Cortex of kidney (tissue), 1 donor: ENCODE measurements at places on chromosomes 6 and 20.

DNA sequence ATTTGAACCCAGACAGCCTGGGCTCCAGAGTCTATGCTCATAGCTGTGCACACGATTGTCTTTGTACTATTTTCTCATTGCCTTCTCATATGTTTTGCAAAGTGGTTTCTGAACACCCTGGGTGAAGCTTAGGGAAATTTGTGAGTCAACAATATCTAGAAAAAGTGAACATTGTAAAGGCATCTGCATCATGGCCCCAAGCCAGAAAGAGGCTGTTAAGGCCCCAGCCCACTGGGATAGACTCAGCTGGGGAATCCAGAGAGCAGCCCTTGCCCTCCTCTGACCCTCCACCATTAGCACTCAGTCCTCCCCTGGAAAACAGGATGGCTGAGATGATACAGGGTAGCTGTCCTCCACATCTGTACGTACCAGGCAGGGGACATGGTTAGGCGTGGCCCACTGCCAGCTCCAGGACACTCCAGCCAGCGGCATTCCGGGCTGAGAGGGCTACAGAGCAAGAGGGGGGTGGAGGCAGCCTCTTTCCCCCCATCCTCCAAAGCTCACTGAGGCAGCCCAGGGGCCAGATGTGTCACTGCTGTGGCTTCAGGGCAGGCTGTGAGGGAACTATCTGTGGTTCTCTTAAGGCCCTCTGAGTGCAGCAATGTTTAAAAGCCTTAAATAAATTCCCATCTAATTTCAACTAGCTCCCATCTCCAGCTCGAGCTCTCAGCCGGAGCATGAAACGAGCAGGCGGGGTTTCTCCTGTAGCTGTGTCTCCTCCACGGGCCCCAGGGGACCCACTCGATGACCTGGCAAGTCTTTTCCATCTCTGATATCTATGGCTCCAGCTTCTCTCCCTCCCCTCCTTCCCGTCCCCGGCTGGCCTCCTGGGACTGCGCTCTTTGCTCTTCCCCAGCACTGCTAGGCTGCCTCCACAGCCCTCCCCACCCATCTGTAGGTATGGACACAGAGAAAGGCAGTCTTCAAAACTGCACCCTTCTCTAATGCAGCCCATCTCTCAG lies 209.4 kb upstream of the LRFN2 start:
- DNase-seq = no peak

DNA sequence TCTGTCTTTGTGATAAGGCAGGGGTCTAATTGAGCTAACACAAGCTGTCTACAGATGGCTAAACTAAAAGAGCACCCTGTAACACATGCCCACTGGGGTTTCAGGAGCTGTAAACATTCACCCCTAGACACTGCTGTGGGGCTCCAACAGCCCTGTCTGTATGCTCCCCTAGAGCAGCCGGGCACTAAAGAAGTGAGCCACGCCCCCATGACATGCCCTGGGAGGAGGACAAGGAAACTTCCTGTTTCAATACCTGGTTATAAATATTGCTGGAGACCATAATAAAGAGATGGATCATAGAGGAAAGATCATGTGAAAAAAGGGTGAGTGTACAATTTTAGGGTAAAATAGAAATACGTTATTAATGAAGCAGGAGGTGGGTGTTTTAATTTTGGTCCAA lies 667.7 kb upstream of the AGPAT4 start:
- DNase-seq = no peak

GRCh38 chr20:44348168-44348659 lies 7.3 kb upstream of the HNF4A start:
- DNase-seq = no peak

GRCh38 chr6:141594874-141595273 lies 537.9 kb upstream of the GJE1 start:
- no peak for DNase-seq

- no peak for DNase-seq
These were observed 41.7 kb upstream of the AIG1 start for GRCh38 chr6:143018955-143019354.

GRCh38 chr20:7980332-7981046 lies 39.1 kb downstream of the TMX4 start:
- no peak for DNase-seq

DNA sequence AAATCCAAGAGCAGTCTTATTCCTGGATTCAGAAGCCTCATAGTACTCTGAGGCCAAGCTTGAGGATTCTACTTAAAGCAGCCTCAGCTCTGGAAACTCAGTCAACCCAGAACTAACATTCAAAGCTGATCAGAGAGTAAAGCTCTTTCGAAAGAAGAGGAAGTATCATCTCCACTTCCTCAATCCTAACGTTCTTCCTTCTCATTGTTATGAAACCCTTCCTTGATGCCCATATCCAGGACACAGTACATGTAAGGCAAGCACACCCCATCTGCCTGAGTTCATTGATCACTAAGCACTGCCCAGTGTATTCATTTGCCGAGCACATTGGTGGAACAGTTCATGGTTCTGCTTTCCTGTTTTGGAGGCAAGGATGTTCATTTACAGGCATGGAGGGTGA lies at the start of gene IPCEF1:
Gene IPCEF1 (minus strand): TSS at position 114 of the 400 bp plus-strand sequence. CDS start 90,856 bp downstream, outside the sequence.
- no peak for DNase-seq

GRCh38 chr20:37741570-37741969 lies 47.7 kb downstream of the CTNNBL1 start:
- no peak for DNase-seq

GRCh38 chr6:31216208-31216898 lies 45.9 kb upstream of the POU5F1 start:
- no peak for DNase-seq

DNA sequence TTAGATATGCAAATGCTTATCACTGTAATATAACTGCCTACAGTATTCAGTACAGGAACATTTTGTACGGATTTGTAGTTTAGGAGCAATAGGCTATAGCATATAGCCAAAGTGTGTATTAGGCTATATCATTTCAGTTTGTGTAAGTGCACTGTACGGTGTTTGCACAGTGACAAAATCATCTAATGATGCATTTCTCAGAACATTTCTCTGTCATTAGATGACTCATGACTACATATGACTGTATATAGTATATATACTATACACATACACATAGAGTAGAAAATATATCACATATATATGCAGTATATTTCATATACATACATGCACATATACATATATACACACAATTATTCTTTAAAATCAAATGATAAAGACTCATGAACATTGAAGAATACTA lies 158.4 kb downstream of the PTCHD4 start:
- no peak for DNase-seq

DNA sequence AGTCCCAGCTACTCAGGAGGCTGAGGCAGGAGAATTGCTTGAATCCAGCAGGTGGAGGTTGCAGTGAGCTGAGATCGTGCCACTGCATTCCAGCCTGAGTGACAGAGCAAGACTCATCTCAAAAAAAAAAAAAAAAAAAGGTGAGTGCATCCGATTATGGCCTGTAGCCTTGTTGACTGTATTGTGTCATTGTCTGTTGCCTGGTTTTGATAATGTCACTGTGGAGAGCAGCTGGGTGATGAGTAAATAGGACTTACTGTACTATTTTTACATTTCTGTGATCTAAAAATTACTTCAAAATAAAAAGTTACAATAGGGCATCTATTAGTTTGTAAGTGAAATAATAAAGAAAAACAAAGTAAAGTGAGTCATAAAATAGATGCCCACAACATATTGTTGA lies 134.1 kb upstream of the SALL4 start:
- DNase-seq = no peak

DNA sequence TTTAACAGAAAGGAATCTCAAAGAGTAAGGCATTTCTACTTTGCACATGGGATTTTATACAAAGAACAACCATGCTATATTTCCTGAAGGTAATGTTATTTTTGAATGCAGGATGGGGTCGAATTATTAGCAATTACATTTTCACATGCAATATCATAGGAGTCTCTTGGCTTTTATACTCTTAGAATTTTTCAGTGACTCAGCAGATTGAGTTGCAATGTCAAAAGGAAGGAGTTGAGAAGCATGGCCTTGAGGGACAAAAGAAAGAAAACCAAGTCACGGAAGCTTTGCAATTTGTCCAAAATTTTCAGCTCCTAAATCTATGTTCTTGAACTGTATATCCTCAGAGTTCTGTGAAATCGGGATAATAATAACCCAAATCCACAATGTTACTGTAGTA lies 181.1 kb downstream of the GRM1 start:
- DNase-seq = no peak

- DNase-seq = no peak
These were observed 563.8 kb downstream of the LMBRD1 start for GRCh38 chr6:69232911-69233448.

DNA sequence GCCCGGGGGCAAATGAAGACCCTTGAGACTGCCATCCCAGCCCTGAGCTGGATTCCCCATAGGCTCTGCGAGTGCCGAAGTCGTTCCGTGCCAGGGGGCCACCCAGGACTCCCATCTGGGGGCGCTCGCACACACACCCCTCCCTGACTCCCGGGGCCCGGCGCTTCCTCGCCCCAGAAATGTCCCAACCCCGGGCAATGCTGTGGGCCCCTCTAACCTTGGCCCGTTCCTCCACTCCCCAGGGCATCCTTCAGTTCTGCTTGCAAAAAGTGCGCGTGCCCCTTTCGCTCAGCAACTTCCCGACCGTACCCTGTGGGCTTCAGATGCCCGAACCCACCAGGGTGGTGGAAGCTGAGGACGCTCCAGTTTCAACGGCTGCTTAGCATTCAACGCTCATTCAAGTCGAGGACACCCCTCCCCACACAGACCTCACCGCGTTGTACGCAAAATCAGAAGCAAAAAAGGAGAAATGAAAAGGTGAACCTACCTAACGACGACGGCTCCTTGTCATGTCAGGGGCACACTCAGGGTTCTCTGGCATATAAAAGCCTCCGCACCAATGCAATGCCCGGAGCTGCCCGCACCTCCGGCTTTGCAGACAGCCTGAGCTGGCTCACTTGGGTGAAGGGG lies 25.3 kb downstream of the RIPOR2 start:
- DNase-seq = no peak

DNA sequence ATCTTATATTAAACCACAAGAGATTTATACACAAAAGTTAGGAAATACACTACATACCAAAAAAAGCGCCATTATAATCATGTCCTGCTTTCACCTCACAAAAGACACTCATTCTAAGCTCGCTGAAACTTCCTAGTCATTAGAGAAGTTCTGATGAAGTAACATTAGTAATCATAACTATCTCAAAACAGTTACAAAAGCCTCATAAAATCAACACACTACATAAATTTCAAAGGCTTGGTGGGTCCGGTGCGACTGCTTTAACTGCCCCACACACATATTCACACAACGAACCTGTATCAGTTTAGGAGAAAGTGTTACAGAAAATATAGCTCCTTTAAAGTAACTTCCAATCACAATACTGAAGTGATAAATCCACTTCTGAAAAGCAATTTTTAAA lies 1.9 kb downstream of the PHIP start:
- DNase-seq = no peak

GRCh38 chr20:35226884-35227681 lies 593 bp downstream of the MMP24 start:
- no peak for DNase-seq

DNA sequence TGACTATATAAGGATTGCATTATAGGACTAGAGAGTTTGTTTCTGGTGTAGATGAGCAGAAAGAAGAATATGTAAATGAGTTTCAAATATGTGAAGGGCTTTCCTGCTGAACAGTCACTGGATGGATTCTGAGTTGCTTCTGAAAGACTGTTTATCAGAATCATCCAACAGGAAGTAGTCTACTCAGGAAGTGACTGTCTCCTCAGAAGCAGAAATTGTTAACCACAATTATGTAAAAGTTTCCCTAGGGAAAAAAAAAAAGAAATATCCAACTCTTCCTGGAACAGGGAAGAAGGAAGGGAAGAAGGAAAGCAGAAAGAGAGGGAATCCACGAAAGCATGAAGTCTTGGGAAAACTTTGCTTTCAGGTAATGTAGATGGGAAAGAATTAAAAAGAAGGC lies 138.9 kb downstream of the TENT5A start:
- no peak for DNase-seq

- DNase-seq = no peak
These were observed 32.3 kb downstream of the SNX5 start for GRCh38 chr20:17936286-17936760.

DNA sequence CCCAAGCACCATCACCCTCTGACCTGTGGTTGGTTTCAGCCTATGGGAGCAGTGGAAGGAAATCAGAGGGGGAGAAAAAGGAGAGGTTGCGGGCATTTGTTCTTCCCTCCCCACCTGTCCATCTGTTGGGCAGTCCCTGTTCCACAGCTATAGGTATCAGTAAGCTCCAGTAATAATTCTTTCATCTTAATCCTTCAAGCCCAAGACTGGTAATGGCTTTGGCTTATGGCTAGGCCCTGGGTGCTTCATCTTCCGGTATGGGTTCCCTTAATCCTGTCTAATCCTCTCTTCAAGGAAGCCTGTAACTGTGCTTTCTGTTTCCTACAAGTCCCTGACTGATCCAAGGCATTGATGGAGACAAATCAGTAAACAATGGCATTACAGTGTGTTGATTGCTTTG lies 42.2 kb upstream of the STK35 start:
- DNase-seq = no peak

DNA sequence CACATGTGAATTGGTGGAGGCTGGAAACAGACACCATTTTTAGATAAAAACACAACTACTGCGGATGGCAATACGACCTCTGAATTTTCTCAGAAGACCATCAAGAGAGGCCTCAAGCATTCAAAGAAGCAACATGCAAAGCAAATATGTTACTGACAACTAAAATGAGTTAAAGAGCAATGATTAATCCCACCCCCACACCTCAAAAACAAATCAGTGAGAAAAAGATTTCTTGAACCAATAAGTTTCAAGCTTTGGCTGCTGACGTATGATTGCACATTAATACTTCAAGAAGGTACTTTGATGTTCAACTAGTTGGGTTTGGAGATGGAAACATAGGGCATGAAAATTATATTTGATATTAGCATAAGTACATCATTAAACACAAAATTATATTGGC lies 982 bp downstream of the MMUT start:
- no peak for DNase-seq

DNA sequence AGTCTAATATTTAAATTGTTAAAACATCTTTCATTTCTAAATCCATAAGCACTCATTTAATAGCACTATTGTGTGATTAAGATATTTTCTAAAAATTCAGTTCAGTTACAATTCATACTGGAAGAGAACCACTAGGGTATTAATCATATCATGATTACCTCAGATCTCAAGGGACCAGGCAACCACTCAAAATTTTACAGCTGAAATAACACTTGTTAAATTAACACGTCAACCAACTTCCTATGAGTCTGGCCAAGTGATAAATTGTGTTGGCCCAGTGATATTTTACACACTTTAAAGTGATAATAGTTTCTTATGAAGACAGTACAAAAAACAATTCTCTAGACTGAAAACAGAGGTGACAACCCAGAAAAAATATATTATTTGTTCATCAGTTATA lies 869.0 kb upstream of the ADGRB3 start:
- DNase-seq = no peak

GRCh38 chr6:116429111-116429510 lies 32.1 kb upstream of the CALHM6 start:
- DNase-seq = no peak

- DNase-seq = no peak
These were observed 3.1 kb downstream of the PBOV1 start for GRCh38 chr6:138215093-138215782.

DNA sequence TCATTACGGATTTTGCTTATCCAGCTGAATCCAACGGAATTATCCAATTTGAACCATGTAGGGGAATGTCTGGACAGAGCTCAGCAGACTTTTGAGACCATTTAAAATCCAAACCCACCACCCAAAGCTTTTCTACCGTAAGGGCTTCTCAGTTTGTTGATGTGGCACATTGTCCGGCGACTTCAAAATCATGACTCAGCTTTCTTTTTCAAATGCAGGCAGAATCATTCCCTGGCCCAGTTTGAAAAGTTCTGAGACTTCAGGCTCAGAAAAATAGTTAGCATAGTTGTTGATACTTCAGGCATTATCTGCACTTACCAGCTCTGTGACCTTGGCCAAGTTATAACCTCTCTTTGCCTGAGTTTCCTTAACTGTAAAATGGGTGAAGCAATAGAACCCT lies 182.2 kb downstream of the PTPRT start:
- DNase-seq = no peak
